Ecto neural progenitor cell (in vitro differentiated cells): ENCODE measurements at places on chromosomes 1 and 21.

- no peak for DNase-seq
Measured at GRCh38 chr1:187513190-187513589, 684.4 kb downstream of the PLA2G4A start.

- DNase-seq, result no peak
Measured at GRCh38 chr1:204046346-204046745, 26.6 kb upstream of the SOX13 start.

GRCh38 chr1:26254404-26254803, 20.4 kb downstream of the CEP85 start:
- DNase-seq, result no peak

GRCh38 chr21:37525810-37526209, 159.2 kb downstream of the DYRK1A start:
- no peak for DNase-seq

GRCh38 chr1:14654554-14654953, 56.1 kb downstream of the KAZN start:
- DNase-seq, result no peak

GRCh38 chr1:84581648-84582047, 7.4 kb upstream of the CTBS start:
- DNase-seq, result no peak

DNA sequence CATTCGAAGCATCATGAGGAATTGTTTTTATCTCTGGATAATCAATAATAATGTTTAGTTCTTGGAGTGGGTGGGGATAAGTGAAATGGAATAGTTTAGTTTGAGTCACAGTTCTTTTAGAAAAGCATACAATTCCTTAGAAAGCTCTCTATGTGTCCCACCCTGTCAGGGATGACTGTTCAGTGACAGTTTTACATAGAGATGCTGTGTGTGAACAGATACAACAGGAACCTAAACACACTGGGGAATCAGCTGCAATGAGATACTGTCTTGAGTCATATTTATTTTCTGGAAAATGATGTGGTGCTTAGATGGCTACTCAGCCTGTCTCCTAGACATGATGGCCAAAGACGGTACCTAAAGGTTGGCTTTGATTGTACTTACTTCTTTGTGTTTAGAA, 25.7 kb upstream of the CCDC190 start:
- no peak for DNase-seq

GRCh38 chr1:9246841-9247785, 12.5 kb downstream of the H6PD start:
- peak; percentile 49 for DNase-seq

DNA sequence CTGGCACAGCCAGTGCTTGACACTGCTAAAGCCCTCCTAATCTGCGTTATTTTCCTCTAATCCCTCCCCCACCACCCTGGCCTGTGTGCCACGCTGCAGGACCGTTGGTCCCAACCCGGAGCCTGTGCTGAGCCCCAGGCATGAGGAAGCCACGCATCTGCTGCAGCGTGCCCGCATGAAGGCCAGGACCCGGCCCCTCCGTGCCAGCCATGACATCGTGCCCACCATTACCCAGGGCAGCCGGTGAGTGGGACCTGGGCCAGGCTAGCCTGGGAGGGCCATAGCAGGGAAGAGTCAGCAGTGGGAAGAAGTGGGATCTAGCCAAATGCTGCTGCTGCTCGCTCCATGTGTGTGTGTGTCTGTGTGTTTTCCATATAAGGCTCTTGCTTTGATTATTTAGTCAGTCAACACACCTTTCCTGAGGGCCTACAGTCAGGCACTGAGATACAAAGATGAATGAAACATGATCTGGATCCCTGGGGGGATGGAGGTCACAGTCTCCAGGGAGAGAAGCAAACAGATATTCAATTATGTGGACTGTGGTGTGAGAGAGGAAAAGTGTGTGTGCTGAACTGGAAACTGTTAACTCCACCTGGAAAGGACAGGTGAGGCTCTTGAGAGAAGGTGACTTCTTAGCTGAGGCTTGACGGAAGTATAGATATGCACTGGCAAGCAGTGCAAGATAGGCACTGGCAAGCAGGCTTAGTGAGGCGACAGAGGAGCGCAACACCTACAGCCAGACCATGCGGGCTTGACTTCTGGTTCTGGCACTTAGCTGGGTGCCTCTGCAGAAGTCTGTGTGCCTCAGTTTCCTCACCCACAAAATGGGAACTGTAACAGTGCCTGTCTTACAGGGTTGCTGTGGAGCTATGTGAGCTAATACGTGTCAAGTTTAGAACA, 15.9 kb downstream of the KIAA1614 start:
- no peak for DNase-seq

GRCh38 chr1:29767088-29767685, 530.9 kb downstream of the PTPRU start:
- peak; percentile 38 for DNase-seq

DNA sequence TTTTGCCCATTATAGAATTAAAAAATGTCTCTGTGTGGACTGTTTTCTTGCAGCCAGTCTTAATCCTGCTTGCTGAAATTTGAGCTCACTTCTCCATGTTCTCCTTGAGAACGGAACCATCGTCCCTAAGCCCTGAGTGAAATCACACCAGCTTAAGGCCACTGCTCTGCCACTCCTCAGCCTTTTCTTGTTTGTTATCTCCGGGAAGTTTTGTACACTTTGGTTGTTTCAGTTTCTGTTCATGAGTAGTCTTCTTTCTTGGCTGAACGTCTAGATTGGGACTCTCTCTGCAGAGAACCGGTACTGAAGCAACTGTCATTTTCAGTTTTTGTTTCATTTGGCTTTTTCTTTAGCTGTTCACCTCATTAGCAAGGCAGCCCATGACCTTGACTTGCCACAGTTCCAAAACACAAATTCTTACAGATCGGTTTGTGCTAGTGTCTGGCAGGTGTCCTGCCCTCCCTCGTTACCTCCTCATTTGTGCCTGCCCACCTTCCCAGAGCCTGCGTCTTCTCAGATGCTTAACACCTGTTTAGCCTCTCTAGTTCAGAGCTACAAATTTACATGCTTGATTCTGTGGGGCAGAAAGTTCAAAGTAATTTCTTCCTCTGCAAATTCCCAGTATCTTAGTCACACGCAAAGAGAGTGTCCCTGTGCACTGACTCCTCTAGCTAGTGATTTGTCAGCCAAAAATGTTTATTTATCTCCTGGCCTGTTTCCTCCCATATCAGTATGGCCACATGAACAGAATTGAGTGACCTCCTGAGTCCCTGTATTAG, 12.4 kb downstream of the PSEN2 start:
- no peak for DNase-seq

- no peak for DNase-seq
Measured at GRCh38 chr1:218587900-218588299, 242.8 kb downstream of the TGFB2 start.

GRCh38 chr1:44030605-44031251, 534 bp downstream of the SLC6A9 start:
- DNase-seq, result peak; percentile 85

DNA sequence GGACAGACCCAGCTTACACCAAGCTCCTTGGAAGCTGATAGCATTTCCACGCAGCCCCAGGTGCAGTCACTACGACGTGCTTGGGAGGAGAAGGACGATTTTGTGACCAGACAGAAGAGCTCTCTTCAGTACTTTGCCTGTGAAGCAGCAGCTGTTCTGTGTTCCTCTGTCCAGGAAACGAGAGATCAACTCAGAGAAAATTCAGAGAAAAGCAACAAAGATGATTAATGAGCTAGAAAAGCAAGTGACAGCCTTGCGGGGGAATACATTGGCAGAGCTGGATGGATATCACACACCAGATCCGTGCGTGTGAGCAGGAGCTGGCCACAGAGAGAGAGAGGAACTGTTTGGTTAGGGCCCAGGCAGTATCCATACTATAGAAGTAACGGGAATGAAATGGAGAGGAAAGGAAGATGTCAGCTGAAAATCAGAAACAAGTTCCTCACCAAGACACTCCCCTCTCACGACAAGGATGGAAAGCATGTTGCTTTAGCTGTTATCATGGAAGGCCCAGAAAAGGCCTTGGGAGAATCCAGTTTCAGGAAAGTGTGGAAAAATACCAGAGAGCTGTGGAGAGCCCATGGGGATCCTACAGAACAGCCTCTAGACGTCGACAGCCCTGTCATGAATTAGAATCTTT, 106.2 kb downstream of the TOMM20 start:
- DNase-seq, result no peak

- no peak for DNase-seq
Measured at GRCh38 chr1:36729289-36729688, 246.6 kb upstream of the CSF3R start.

GRCh38 chr1:159211331-159212136, 6.9 kb downstream of the ACKR1 start:
- DNase-seq, result peak; percentile 66

DNA sequence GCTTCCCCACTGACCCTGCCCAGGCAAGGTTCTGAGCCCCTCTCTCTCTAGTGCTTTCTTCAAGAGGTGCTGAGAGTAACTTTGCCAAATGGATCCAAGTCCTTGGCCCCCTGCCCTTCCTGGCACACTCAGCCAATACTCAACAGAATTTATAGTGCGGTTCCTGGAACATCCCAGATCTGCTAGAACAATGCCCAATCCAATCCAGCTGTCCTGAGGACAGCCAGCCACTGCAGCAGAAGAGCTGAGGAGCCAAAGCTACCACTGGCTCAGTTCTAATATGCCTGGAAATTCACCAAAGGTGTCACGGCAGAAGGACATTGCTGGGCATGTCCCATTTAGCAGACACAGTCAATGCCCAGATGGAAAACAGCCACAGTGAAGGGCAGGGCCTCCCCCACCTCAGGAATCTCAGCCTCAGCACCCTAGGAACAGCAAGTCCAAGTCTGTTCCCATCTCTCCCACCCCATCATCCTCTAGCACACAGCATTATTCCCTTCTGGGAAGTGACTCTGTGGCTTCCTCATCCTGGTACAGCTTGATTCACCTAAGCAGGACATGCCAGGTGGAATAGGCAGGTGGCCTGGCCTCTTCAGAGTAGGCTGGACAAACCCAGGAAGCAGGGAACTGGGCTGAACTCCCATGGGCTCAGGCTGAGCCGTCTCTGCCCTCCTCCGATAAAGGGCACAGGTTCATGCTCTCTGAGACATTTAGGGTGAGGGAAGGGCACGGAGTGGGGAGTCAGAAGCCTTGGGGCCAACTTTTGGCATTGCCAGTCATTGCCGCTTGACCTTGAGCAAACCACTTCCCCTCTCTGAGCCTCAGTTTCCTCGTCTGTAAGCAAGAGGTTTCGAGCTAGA, 24.6 kb downstream of the PMVK start:
- DNase-seq, result no peak

DNA sequence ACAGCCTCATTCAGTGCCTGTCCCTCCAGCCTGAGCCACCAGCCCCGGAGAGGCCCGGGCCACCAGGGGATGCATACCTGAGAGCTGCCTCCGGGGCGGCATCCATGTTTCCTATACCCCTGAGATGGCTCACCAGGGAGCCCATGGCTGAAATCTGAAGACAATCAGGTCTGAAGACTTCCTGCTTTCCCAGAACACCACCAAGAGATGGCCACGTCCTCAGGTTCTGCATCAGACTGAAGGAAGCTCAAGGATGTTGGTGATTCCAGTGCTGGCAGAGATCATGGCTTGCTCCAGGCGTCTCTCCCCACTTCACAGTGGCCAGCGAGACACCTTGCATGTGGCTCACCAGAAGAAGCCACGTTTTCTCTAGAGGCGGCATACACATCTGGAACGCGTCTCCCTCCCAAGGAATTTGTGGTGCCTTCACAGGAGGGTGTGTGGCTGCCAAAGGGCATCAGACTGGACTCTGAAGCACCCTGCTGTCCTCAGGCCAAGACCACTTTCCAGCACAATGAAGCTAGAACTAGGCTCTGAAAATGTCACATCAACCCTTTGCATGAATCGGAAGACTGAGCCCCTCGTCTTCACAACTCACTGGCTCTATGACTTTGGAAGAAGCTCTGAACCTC, 170.7 kb upstream of the IRF2BP2 start:
- peak; percentile 60 for DNase-seq

GRCh38 chr21:17003258-17003615, 509.6 kb upstream of the CXADR start:
- DNase-seq, result no peak

- peak; percentile 86 for DNase-seq
Measured at GRCh38 chr21:43975469-43976098, 36.5 kb upstream of the TRAPPC10 start.

DNA sequence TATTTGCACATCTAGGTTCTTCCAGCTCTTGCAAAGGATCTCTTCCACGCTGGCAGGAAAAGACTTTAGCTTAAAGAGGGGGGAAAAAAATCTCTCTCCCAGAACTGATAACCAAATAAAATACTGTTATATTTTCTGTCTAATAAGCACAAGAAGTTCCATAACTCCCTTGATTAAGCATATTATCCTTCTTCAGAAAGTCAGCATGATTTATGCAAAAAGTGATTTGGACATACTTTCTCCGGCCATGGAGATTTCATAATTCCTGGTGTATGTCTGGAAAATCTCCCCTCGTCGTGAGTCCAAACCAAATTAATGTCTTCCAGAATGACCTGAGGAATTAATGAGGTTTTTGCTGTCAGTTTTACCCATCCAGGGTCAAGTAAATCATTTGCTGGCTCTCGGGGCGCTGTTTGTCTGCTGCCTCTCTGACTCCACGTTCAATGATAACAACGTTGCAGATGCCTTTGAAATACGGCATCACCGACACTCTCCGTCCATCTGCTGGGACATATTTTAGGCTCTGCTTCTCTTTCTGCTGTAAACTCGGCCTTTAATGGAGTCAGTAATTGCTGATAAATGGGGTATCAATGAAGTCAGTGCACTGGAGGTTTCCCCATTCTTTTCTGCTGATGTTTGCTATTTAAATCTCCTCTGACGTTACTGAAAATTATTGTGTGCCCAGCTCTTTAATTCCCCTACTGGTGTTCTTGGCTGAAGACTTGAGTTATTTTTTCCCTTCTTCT, 112.9 kb downstream of the HLX start:
- no peak for DNase-seq
